ENCODE measurements at places on chromosomes 2 and 18.

DNA sequence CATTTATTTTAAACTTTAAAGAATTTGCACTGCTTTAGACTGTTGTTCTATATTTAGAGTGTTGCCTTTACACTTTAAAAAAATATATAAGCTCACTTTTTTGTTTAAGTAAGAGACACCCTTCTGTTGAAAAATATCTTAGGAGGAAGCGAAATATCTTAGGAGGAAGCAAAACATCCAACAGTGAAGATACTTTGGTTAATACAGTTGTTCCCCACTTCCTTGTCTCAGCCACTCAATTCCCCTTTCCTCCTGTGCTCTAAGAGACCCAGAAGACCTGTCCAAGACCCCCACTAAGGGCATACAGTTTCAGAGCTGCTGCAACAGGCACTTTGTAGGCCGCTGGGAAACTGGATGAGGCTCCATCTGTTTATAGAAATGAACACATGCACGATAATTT, 5.7 kb downstream of the SERPINB8 start:
- DNase-seq = no peak

DNA sequence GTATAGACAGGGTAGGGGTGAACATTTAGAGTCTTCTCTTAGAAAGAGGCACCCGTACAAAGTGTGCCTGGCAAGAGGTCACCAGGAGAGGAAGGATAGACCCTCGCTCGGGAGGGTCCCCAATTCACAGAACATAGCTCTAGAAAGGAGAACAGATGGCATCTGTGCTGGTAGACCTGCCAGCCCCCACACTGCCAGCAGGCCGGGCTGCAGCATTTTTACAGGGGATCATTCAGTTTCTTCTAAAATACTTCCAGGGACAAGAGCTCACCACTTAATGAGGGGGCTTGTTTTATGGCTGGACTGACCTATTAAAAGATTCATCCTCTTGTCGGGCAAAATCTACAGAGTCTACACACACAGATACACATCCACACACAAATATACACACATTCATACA, 149.9 kb downstream of the SEPTIN10 start:
- DNase-seq = no peak

GRCh38 chr2:10834068-10834655, 21.6 kb upstream of the PDIA6 start:
- DNase-seq = peak; percentile 16

DNA sequence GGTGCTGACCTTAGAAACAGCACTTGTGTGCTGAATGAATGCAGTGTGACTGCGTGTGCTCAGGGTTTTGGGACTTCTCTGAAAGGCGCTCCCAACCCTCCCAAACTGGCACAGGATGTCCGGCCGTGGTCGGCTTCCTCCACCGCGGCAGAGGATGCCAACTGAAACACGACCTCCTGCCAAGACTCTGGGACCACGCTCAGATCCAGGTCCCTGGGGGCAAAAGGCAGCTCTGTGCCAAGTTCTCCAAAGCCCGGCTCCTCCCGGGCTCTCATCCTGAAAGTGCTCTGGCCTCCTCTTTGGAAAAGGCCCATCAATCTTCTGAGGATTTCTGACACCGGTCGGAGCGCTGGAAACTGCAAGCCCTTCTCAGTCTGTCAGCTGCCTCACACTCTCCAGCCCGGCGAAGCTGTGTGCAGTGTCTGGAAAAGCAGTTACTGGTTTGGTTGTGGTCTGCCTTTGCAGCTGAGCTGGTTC, 32.3 kb upstream of the ZBTB7C start:
- DNase-seq = no peak

DNA sequence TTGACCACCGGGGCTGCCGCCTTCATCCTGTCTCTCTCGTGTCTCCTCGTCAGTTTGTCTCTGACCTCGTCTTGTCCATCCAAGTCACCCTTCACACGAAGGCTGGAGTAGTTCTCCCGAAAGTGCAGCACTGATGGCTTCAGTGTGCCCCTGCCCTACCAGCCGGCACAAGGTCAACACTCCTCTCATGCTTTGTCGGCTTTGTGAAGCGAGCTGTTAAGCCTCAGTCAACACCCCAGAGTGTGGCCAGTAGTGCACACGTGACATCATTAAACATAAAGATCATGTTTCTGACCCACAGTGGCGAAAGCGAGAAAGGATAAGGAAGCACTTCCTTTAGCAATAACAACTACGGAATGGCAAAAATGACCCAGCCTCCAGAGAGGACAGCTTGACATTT, 23.2 kb downstream of the ACKR3 start:
- DNase-seq = no peak

DNA sequence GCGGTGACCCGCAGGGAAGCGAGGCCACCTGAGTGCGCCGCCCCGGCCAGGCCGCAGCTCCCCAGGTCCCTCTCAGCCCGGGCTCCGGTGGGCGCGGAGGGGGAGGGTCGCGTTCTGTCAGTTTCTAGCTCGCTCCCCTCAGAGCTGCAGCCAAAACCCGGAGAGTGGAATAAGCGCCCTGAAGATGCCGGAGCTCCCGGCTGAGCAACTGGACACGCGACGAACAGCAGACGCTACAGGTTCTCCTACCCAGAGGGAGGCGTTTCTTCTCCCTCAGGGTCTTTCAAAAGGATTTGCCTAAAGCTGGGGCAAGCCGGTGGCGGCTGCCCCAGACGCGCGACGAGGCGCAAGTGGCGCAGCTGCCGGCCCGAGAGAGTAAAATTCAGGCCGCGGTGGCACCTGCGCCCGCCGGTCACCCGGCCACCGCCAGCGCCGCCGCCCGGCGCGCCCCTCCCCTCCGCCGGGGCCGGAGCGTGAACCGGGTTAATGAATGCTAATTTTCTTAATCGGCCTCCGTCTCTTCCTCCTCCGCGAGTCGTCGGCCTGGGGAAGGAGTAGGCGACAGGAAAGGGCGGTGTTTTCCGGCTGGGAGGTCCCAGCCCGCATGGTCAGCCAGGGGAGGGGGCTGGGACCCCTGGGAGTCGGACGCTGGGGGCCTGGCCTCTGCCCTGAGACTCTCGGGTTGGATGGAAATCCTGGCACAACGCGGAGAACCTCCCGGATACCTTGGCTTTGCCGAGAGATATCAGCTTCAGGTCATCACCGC, 845 bp upstream of the CDC42EP3 start:
- peak; percentile 88 for DNase-seq

DNA sequence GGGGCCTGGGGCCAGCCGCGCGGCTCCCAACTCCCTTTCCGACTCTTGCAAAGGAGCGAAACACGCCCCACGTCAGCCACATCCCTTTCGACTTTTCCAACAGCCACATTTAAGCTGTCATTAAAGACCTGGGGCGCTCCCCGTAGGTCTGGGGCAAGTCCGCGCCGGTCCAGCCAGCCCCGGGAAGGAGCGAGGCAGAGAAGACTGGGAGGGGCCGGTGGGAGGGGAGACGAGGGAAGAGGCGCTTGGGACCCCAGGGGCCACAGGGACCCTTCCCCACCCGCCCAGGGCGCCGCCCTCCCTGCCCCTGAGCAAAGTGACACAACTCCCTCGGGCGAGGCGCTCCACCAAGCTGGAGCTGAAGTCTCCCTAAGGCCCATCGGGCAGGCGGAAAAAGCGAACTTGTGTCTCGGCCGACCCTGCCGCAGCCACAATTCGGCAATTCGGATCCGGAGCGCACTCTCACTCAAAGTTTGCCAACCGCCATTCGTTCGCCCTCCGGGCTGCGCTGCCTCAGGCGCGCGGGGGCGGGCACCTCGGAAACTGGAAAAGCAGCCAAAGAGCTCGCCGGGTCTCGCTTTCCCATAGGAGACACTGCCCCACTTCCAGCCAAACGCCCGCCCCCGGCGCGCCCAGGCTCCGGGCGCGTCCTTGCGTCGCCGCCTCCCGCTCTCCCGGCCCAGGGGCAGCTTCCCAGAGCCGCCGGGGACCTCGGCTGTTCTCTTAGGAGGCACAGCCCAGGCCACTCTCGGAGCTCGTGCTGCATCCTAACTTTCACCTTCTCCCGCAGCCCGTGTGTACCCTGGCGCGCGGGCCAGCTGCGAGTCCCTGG, 1.1 kb upstream of the KCTD1 start:
- peak; percentile 66 for DNase-seq

- no peak for DNase-seq
These were observed 11.9 kb downstream of the ADNP2 start for GRCh38 chr18:80120932-80121331.

GRCh38 chr18:1048032-1048431, 143.4 kb downstream of the ADCYAP1 start:
- DNase-seq = no peak

DNA sequence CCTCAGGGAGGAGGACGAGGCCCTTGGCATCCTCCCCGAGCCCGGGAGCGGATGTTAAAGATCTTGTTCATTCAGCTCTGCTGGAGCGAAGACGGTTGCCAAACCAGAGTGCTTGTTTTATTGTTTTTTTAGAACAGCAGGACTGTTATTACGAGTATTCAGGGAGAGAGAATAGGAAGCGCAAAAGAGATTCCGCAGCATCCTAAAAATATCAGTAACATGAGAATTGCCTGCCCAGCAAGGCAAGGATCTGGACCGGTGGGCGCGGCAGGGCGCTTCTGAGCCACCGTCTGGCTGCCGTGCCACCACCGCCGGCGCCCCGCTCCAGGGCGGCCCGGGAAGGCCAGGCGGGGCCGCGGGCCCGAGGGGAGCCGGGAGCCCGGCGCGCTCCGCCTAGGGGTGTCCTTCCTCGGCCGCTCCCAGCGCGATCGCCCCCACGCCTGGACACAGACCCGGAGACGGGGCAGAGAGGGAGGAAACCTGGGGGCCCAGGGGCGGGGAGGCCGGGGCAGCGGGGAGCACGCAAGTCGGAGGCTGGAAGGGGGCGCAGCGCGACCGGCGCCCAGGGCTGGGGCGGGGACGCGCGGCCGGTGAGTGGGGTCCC, 843 bp downstream of the CYS1 start:
- DNase-seq = no peak

- DNase-seq = no peak
These were observed 67.7 kb downstream of the HPCAL1 start for GRCh38 chr2:10370390-10370789.

DNA sequence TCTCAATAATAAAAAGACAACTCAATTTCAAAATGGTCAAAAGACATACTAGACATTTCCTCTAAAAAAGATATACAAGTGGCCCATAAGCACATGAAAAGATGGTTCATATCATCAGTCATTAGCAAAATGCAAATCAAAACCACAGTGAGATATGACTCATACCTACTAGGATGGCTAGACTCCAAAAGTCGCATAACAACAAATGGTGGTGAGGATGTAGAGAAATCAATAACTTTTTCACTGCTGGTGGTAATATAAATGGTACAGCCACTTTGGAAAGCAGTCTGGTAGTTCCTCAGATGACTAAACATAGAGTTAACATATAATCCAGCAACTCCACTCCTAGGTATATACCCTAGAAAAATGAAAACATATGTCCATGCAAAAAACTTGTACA, 242.3 kb upstream of the NOL4 start:
- DNase-seq = peak; percentile 42

- DNase-seq = no peak
These were observed 11.2 kb downstream of the STRN start for GRCh38 chr2:36954977-36955607.

DNA sequence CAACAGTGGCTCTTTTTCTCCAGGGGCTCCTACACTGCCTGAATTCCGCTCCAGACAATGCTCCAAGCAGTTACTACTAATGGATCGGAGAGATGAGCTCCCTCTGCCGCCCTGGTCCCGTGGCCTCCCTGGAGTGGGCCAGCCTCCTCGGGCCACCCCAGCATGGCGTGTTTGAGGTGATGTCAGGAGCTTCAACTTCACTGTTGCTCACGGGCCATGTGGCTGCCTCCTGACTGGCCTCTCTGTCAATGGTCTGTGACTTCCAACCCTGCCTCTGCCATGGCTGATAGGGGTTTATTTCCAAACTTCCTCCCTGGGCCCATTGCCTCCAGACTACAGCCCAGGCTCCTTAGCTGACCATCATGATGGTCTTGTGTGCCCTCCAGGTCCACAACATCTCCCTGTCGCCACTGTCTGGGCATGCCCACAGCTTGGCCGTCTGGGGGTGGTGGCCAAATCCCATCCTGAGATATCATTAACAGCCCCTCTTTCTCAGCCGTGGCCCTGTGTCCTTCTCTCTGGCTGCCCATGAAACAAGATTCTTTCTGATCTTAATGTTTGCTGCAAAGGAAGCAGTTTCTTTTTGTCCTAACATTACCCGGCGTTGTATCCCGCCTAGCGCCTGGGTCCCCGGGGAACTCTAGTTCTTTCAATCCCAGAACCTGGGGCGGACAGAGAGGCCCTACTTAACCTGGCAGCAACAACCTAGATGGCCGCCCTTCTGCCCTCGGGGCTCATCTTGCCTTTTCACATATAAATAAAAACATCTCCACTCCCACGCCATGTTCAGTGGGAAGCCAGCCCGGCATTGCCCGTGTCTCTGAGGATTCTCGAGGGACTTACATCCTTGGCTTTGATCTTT, 38.1 kb downstream of the ATOH8 start:
- no peak for DNase-seq

DNA sequence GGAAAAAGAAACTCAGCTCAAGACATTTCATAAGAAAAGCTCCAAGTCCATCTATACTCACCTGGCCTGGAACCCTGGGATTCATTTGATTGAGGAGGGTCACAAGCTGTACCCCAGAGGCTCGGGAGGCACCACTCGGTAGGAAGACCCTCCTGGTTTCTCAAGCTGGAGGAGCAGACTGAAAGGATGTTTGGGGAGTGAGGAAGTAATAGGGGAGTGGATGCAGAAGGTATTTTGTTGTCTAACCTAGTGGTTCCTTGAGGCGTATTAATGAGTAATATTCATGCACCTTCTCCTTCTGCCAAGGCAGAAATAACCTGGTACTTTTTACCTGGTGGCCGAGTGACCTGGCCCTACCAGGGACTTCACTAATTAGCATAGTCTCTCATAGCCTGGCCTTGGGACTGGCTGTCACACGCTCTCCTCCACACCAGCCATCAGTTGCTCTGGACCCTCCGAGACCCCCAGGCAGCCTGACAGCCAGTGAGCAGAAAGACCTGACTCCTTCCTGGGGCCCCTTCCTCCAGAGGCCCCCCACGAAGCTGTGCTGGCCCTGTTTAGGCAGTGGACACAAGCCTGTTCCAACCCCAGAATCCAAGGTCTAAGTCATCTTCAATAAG, 161.4 kb downstream of the BCL2 start:
- DNase-seq = no peak

GRCh38 chr2:39218391-39218790, 25.4 kb downstream of the CDKL4 start:
- DNase-seq = no peak

DNA sequence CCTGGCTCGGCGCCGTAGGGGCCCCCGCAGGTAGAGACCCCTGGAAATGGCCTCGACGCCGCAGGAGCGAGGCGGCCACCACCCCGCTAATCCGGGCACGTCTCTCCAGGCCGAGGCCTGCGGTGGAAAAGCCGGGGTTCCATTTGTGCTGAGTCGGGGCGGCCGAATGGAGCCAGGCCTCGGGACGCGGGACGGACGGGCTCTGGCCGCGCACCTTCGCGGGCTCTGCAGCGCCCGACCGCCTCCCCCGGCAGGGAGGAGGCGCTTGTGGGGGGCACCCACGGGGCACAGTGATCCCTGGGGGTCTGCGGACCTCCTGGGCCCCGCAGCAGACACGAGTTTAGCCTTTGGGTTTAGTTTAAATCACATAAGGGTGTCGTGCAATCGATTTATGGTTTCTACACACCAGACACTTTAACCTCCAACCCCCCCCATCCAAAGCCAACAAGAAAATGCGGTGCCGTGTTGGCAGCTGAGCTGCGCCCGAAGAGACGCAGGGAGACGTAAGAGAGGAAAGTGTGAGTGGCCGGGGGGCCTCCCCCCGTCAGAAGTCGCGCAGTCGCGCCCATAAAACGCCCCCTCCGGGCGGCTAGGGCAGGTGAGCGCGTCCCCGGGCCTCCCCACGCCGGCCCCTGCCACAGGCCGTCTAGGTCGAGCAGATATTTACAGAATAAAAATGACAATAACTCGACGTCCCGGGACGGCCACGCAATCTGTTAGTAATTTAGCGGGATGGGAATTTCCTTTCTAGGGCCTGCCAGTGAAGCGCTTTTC, 1.0 kb upstream of the NFATC1 start:
- peak; percentile 49 for DNase-seq
